Activated gamma-delta T cell treated with anti-CD3 and anti-CD28 coated beads, Interleukin-2, amount 50 U/mL, for 16 hours (primary cell): ENCODE measurements at places on chromosomes 1 and 21.

- DNase-seq: no peak
Measured at GRCh38 chr21:22421416-22422180, 1423.4 kb downstream of the NCAM2 start.

DNA sequence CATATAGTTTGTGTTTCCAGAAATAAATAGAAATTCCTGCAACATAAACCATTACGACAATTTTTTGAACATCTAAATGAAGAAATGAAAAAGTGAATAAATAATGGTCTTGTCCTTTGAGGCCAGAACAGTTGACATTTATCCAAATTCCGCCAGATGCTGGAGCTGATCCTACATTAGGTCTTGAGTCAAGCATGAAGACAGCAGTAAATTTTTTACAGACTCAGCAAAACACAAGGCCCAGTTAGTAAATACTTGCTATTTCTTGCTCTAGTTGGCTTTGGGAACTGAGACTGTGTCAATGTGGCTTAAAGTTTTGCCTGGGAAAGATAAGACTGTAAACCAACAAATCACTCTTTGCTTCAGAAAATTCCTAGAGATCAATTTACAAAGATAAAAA, 540.1 kb upstream of the RGS18 start:
- no peak for DNase-seq

GRCh38 chr1:69073176-69073575, 494.5 kb upstream of the LRRC7 start:
- no peak for DNase-seq

- DNase-seq: no peak
Measured at GRCh38 chr1:37323486-37324377, 150.6 kb upstream of the ZC3H12A start.

- DNase-seq: no peak
Measured at GRCh38 chr1:214445831-214446614, 105.4 kb downstream of the PTPN14 start.

DNA sequence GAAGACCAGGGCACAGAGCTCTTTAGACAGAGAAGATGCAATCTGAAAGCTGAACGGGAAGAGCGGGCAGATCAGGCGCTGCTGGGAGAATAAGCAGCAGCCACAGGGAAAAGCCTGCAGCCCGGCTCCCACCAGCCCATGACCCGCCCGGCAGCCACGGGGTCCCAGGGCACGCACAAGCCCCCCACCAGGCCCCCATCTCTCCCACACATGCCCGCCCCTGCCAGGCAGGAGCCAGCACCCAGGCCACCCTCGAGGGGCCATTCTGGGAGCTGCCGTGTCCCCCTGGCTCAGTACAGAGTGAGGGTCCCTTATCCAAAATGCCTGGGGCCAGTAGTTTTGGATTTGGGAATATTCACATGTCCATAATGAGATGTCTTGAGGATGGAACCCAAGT, 16.3 kb downstream of the SLC19A1 start:
- no peak for DNase-seq

DNA sequence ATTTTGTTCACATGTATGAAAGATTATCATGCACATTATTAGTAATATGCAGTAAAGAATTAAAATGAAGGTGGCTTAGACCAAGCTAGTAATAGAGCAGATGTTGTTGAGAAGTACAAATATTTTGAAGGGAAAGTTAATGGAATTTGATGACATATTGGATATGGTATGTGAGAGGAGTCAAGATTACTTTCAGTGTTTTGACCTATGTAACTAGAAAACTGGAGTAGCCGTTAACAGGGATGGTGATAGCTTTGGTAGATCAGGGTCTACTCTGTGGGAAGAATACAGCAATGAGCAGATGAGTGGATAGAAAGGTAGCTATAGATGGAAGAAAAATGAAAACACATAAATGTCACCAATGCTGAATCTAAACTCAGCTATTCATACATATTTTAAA, 163.2 kb upstream of the LRRC7 start:
- DNase-seq: no peak

DNA sequence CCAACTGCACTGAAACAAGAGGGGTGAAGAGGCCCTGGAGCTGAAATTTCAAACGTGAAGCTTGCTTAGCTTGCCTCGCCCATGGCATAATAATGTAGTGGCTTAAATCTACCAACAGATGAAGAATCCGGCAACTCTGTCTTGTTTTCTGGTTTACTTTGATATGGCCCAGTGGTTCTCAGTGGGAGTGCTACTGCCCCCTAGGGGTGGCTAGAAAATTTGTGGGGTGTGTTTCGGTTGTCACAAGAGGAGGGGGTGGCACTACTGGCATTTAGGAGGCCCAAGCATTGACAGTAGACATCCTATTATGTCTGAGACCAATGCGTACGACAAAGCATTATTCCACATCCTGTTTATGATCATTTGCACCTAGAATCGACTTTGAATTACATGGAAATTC, 51.9 kb upstream of the C8B start:
- DNase-seq: no peak

DNA sequence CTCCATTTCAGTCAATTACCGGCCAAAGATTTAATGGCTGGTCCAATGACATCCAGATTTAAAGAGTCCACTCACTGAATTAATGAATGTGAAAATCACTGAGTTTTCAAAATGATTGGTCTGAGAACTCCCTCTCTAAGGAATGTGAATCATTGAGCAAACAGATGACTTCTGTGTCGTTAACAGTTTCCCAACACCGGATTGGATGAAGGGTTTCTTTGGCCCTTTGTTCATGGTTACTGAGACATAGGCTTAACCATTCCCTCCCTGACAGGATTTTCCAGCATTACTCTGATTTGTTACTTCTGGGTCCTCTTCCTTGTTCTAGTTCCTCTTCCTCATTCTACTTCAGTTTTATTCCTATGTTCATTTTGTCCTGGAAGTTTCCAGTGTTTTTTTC, 1.5 kb upstream of the CLDN17 start:
- no peak for DNase-seq

GRCh38 chr1:116356673-116357072, 16.4 kb upstream of the ATP1A1 start:
- DNase-seq: no peak

DNA sequence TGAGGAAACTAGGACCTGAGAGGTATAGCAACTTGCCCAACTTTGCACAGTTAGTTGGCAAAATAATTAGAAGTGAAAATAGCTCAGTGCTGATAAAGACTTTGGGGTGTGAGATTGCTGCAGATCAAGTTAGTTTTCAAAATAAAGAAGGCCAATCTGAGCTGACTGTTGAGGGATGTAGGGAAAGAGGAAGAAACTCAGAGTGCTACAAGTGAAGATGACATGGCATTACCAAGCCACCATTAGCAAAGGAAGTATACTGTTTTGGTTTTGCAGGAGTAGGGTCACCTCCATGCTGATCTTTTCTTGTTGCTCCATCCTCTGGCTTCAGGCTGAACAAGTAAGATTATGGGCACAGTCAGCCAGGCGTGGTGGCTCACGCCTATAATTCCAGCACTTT, 78.7 kb upstream of the ADAM30 start:
- no peak for DNase-seq

GRCh38 chr21:31012133-31013089, 25.9 kb downstream of the KRTAP19-8 start:
- DNase-seq: no peak
